ENCODE measurements at places on chromosomes 4 and X. TPM values are rescaled to one million over a fixed set of nuclear protein-coding genes. Genes with fewer than 3 reads are reported as not detected.

Gene OPRPN
- total RNA-seq: not detected

Gene POF1B
- not detected for total RNA-seq

Gene DRD5
- not detected for total RNA-seq

Gene PNMA6F
- total RNA-seq: not detected

Gene SPARCL1
- 1.2 TPM for total RNA-seq
